ENCODE measurements at places on chromosomes 3 and 15. TPM values are rescaled to one million over a fixed set of nuclear protein-coding genes. Genes with fewer than 3 reads are reported as not detected.

The PCCB gene
- 41.7 TPM for total RNA-seq

The IL16 gene
- 111 TPM for total RNA-seq

The CFAP91 gene
- 0.24 TPM for total RNA-seq

The SCAANT1 gene
- not detected for total RNA-seq

The ERC2 gene
- not detected for total RNA-seq

The CNTN3 gene
- not detected for total RNA-seq

The LEKR1 gene
- not detected for total RNA-seq

The TMEM45A gene
- total RNA-seq: 0.34 TPM

The PCLAF gene
- total RNA-seq: 58.6 TPM

The SHQ1 gene
- total RNA-seq: 48.5 TPM

The CYB561D2 gene
- total RNA-seq: 35.9 TPM

GRCh38 chr3:190252080-190252479 lies 70.2 kb downstream of the CLDN1 start:
- H3K27ac ChIP-seq: no peak overlapping the region
- H3K27me3 ChIP-seq: no peaks in the 10 kb centered on the region
- no peaks in the 10 kb centered on the region for H3K36me3 ChIP-seq
- H3K4me3 ChIP-seq: no peak overlapping the region

DNA sequence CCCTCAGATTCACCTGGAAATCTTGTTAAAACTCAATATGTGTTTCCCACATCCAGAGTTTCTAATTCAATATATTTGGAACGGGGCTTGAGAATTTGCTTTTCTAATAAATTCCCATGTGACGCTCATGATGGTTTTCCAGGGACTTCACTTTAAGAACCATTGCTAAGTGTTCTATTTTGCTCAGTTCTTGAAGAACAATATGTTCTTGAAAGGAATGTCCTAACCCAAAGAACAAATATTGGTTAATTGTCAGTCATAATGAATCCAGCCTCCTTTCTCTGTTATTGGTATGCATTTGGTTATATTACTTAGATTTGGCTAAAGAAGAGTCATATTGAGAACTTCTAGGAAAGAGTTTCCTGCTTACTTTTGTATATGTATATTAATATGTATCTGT lies 4.4 kb upstream of the PLSCR2 start:
- H3K27me3 ChIP-seq: peaks cover 4% of the 10 kb centered on the region
- H3K36me3 ChIP-seq: no peaks in the 10 kb centered on the region
- no peak overlapping the region for H3K4me3 ChIP-seq

- no peaks in the 10 kb centered on the region for H3K36me3 ChIP-seq
- H3K4me1 ChIP-seq: peaks cover 31% of the 10 kb centered on the region
- no peaks in the 10 kb centered on the region for H3K27me3 ChIP-seq
- no peak for DNase-seq
Measured at GRCh38 chr3:115160295-115160694, 13.2 kb upstream of the ZBTB20 start.

DNA sequence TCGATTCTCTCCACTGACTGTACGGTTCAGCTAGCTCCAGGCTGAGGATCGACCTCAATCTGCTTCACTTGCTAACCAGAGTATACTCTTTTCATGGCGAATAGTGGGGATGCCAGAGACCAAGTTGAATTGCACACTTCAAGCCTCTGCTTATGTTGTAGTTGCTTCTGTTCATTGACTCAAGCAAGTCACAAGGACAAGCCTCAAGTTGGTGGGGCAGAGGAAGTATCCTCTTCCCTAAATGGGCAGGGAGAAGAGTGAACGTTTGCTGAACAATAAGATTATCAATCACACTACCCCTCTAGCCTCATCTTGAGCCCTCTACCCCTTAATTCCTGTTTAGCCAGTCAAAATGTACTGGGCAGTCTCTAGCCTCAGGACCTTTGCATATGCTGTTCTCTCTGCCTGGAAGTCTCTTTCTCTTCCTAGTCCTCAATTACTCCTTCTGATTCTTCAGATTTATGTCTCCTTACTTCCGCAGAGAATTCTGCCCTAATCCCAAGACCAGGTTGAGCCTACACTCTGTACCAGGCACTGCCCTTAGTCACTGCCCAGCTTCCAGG lies 390.4 kb upstream of the PROK2 start:
- peaks cover 7% of the 10 kb centered on the region for H3K27me3 ChIP-seq
- no peaks in the 10 kb centered on the region for H3K36me3 ChIP-seq

DNA sequence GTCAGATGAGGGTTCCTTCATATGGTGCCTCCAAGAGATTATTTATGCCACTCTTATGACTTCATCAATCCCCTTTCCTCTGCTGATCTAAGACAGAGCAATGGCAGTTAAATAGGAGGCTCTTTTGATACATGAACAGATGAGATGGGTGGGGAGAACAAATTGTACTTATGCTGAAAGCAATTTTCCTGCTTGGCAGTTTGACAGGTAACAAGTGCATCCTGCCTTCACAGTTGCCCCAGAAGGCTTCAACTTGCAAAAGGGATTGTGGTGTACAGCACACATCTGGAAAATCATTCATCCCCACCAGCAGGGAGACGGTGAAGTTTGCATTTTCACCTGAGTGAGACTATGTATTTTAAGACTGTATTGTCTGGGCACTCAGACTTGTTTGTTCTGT lies 27.3 kb downstream of the ENTPD3 start:
- H3K36me3 ChIP-seq: no peaks in the 10 kb centered on the region
- H3K4me1 ChIP-seq: no peaks in the 10 kb centered on the region
- H3K27ac ChIP-seq: no peak overlapping the region

- peak overlapping the region; percentile 90 for H3K27ac ChIP-seq
- peaks cover 73% of the 10 kb centered on the region for H3K4me1 ChIP-seq
- H3K27me3 ChIP-seq: peaks cover 14% of the 10 kb centered on the region
- peaks cover 4% of the 10 kb centered on the region for H3K36me3 ChIP-seq
- DNase-seq: no peak
Measured at GRCh38 chr15:95284492-95284891, 1046.0 kb upstream of the NR2F2 start.

DNA sequence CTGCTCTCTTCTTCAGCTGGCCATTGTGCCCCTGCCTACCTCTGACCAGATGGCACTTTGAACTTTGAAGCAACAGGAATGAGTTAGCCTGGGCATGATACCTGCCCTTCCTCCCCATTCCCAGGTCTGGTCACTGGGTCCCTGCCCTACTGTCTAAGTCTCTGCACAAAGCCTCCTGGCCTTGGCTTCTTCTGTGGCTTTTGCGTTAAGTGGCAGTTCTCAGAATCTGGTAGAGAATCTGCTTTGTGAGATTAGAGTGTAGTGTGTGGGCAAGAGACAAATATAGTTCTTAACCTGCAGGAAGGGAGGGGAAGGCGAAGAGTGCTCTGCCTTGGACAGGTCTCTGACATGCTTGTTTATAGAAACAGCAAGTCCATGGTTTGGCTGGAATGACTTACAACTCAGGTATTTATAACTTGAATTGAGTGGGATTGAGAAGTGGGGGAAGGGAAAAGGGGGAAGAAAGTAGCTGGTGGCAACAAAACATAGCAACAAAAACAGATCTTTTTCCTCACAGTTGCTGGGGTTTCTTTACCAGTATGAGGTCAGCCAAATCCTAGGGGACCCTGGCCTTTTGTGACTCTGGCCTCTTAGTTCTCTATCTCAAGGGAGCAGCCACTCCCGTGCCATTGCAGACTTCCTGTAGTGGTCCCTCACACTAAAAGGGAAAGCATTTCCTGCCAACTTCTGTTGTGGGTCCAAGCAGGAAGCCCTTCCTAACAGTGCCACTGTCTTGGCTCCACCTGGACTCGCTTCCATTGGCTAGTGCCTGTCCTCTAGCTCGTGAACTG lies 16.7 kb downstream of the MAPKBP1 start:
- H3K27ac ChIP-seq: peak overlapping the region; percentile 88
- H3K4me1 ChIP-seq: peaks cover 51% of the 10 kb centered on the region
- no peak for DNase-seq

- no peaks in the 10 kb centered on the region for H3K36me3 ChIP-seq
- no peak overlapping the region for H3K4me3 ChIP-seq
- H3K27me3 ChIP-seq: peaks cover 8% of the 10 kb centered on the region
- H3K4me1 ChIP-seq: no peaks in the 10 kb centered on the region
- H3K27ac ChIP-seq: no peak overlapping the region
Measured at GRCh38 chr3:70519026-70519425, 206.6 kb upstream of the MDFIC2 start.

- peak overlapping the region; percentile 10 for H3K27ac ChIP-seq
- no peaks in the 10 kb centered on the region for H3K36me3 ChIP-seq
- H3K4me3 ChIP-seq: no peak overlapping the region
- DNase-seq: no peak
- H3K4me1 ChIP-seq: peaks cover 44% of the 10 kb centered on the region
Measured at GRCh38 chr15:101458158-101458900, 31.2 kb downstream of the PCSK6 start.

DNA sequence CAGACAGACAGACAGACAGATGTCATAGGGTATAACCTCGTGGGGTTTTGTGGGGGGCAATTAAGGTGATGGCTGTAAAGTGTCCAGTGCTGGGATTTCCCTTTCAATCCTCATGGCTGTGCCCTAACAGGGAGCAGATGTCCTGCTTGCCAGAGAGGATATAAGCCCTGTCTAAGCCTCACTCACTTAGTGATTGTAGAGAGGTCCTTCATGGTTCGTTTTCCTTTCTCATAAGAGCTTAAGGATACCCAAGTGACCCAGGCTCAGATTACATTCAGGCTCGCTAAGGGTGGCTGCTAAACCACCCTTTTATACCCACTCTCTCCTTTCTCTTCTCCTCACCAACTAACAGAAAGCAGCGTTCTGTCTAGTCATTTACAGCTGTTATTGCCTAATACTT lies 19.2 kb downstream of the LYSMD2 start:
- H3K4me1 ChIP-seq: peaks cover 7% of the 10 kb centered on the region
- no peak overlapping the region for H3K27ac ChIP-seq
- H3K27me3 ChIP-seq: no peaks in the 10 kb centered on the region
- peaks cover 19% of the 10 kb centered on the region for H3K36me3 ChIP-seq

DNA sequence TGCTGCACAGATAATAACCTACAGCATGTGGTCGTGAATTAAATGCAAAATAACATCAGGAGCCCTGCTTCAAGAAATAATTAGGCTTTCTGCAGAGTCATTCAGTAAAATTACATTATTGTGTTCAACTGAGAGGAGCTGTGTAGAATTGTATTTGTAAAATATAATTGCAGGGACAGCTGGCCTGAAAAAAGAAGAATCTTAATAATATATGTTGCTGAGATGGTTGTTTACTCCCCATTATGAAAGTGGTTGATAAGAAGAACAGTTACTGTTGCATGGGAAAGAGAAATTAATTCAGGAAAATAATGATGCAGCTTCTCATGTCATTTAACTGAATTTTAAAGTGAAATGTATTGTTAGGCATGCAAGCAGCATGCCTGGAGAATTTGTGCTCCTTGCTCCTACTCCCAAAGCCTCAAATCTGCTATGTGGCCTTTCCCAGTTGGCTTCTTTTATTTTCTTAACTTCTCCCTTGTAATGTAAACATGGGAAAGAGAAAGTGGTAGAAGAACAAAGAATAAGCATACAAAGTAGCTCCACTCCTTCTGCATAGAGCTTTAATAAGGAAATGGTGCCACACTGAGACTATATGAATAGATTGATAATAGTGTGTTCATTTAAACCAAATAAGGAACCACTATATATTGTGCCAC lies 100.1 kb downstream of the VGLL3 start:
- no peak for DNase-seq
- no peaks in the 10 kb centered on the region for H3K4me1 ChIP-seq
- H3K27me3 ChIP-seq: peaks cover 2% of the 10 kb centered on the region
- no peak overlapping the region for H3K27ac ChIP-seq
- no peaks in the 10 kb centered on the region for H3K36me3 ChIP-seq
- no peak overlapping the region for H3K4me3 ChIP-seq

- no peak overlapping the region for H3K4me3 ChIP-seq
- H3K27ac ChIP-seq: no peak overlapping the region
- H3K27me3 ChIP-seq: peaks cover 2% of the 10 kb centered on the region
- H3K4me1 ChIP-seq: peaks cover 23% of the 10 kb centered on the region
- no peak for DNase-seq
Measured at GRCh38 chr3:188693435-188693834, 478.3 kb upstream of the TPRG1 start.

DNA sequence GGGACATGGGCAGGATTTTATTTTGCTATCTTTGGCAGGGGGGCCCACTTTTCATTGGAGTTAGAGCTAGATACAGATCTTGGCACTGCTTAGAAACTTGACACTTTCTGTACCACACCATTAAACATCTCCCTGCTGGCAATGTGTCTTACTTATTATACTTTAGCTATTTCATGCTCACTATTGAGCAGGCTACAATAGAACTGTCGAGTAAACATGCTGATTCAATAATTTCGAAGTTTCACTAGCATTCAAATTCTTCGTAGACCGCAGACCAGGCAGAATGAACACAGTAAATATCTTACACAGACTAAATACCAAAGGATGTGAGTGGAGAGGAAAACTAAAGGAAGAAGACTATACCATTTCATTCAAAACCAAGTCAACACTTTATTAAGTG lies 180.8 kb downstream of the UNC13C start:
- H3K4me1 ChIP-seq: no peaks in the 10 kb centered on the region
- no peak overlapping the region for H3K4me3 ChIP-seq
- no peaks in the 10 kb centered on the region for H3K36me3 ChIP-seq
- no peak for DNase-seq
- no peak overlapping the region for H3K27ac ChIP-seq
- no peaks in the 10 kb centered on the region for H3K27me3 ChIP-seq

DNA sequence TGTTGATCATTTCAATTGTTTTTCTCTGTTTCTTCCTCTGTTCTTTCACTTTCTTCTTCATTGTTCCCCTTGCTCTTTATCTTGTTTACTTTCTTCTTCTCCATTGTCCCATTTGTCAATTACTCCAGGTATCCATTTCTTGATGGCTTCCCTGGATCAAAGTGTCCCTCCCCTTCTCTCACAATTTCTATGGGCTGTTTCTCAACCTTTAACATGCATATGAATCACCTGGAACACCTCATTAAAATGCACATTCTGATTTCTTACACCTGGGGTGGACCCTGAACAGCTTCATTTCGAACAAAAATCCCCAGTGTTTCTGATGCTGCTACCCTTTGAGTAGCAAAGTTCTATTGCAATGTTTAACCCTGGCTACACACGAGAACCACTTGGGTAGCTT lies 454.8 kb downstream of the EPHA6 start:
- no peak for DNase-seq
- H3K27me3 ChIP-seq: no peaks in the 10 kb centered on the region
- no peaks in the 10 kb centered on the region for H3K4me1 ChIP-seq
- H3K36me3 ChIP-seq: no peaks in the 10 kb centered on the region
- H3K27ac ChIP-seq: no peak overlapping the region

- H3K27me3 ChIP-seq: no peaks in the 10 kb centered on the region
- no peaks in the 10 kb centered on the region for H3K4me1 ChIP-seq
- H3K36me3 ChIP-seq: no peaks in the 10 kb centered on the region
Measured at GRCh38 chr3:131922356-131922755, 112.5 kb downstream of the CPNE4 start.

GRCh38 chr3:29279806-29280205 lies 1.1 kb upstream of the RBMS3 start:
- H3K27me3 ChIP-seq: peaks cover 3% of the 10 kb centered on the region
- H3K4me3 ChIP-seq: peak overlapping the region; percentile 39
- no peaks in the 10 kb centered on the region for H3K36me3 ChIP-seq

- peaks cover 10% of the 10 kb centered on the region for H3K4me1 ChIP-seq
- DNase-seq: no peak
- no peak overlapping the region for H3K4me3 ChIP-seq
Measured at GRCh38 chr3:98778852-98779413, 15.8 kb downstream of the ST3GAL6 start.

Data from activated T-helper 1 cell treated with anti-CD3 and anti-CD28 coated beads, Interleukin-12 subunit alpha, Interleukin-12 subunit beta, Interleukin-2, Interleukin-4 antibody, amounts not matched to agents 30 ng/mL and 10 ng/mL and 1 ng/mL, durations not matched to agents 14 hours and 24 hours and 36 hours (primary cell).